ENCODE measurements at places on chromosomes 11 and 22. TPM values are rescaled to one million over a fixed set of nuclear protein-coding genes. Genes with fewer than 3 reads are reported as not detected.

GRCh38 chr11:111388842-111389241 lies 9.8 kb upstream of the POU2AF1 start:
- peak; percentile 44 for DNase-seq

GRCh38 chr11:72112978-72113808 lies 698 bp upstream of the ANAPC15 start:
- peak; percentile 84 for DNase-seq

DNA sequence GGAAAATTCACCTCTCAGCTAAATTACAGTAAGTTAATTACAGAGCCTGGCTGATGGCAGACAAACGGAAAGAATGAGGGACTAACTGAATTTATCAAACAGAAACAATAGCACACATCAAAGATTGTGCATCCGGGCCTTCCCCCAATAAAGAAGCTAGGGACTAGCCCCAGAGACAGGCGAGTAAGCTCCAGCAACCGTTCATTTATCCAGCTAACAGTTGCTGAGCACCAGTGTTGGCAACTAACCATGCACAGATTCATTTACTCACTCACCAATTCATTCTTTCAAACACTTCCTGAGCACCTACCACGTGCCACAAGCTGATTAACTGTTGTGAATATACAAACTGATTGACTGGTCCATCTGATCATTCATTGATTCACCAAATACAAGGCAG lies 51.2 kb downstream of the SMCO4 start:
- DNase-seq, result no peak

Gene C22orf42
- polyA plus RNA-seq, result not detected

- no peak for DNase-seq
Measured at GRCh38 chr22:38944653-38945052, 12.8 kb upstream of the APOBEC3A start.

Gene ST14
- polyA plus RNA-seq, result 76.9 TPM

DNA sequence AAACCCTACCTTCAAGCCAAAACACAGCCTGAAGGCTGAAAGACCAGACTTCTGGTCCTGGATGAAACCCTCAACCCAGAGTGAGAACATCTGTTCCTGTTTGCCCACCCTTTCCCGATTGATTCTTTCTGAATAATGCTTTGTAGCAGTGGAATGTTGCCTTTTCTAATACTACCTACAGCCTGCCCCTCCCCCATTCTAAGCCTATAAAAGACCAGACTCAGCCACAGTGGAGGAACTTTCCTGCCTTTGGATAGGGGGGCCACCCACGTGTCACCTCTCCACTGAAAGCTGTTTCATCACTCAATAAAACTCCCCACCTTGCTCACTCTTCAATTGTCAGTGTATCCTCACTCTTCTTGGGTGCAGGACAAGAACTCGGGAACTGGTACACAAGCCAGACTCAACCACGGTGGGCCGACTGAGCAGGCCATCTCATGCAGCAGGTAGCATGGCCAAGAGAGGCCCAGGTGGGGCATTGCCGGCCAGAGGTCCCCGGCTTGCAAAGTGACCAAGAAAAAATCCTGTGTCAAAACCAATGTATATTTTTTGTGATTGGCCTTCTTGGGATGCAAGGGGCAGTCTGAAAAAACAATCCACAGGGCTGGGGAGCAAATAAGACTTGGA lies 6.6 kb upstream of the APOL6 start:
- DNase-seq, result no peak

- no peak for DNase-seq
Measured at GRCh38 chr11:119777940-119778339, 48.9 kb upstream of the NECTIN1 start.

GRCh38 chr11:8066036-8066910 lies 14.7 kb upstream of the TUB start:
- DNase-seq, result no peak

DNA sequence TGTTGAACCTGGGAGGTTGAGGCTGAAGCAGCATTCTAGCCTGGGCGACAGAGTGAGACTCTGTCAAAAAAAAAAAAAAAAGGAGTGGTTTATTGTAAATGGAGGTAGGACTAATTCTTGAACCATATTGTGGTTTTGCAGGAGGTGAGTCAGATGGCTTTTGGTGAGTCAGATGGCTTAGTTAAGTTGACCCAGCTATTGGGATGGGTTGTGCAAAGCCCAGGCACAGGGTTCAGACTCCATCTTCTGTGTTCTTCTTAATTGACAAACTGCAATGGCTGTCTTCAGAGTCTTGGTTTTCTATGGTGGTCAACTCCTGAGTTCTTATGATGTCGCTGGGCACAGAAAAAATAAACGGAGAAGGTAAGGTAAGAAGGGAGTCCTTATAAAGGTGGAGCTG lies 182.7 kb downstream of the ADAMTS15 start:
- DNase-seq, result peak; percentile 93

- no peak for DNase-seq
Measured at GRCh38 chr22:34879001-34879400, 187.0 kb upstream of the ISX start.

GRCh38 chr11:8973121-8973520 lies 8.9 kb upstream of the TMEM9B start:
- no peak for DNase-seq

- DNase-seq, result no peak
Measured at GRCh38 chr11:76188873-76189272, 17.4 kb downstream of the WNT11 start.

- peak; percentile 77 for DNase-seq
Measured at GRCh38 chr11:79201677-79202347, 239.0 kb downstream of the TENM4 start.

GRCh38 chr22:33984211-33984610 lies 63.9 kb upstream of the LARGE1 start:
- DNase-seq, result no peak

- DNase-seq, result no peak
Measured at GRCh38 chr11:43557553-43558110, 122.9 kb upstream of the HSD17B12 start.

Gene RAC2
- 117 TPM for polyA plus RNA-seq

- no peak for DNase-seq
Measured at GRCh38 chr11:100794446-100794845, 107.4 kb downstream of the ARHGAP42 start.

Gene FOLR2
- polyA plus RNA-seq, result not detected

Measured in foreskin keratinocyte (primary cell).